ENCODE measurements at places on chromosomes 5 and 9.

DNA sequence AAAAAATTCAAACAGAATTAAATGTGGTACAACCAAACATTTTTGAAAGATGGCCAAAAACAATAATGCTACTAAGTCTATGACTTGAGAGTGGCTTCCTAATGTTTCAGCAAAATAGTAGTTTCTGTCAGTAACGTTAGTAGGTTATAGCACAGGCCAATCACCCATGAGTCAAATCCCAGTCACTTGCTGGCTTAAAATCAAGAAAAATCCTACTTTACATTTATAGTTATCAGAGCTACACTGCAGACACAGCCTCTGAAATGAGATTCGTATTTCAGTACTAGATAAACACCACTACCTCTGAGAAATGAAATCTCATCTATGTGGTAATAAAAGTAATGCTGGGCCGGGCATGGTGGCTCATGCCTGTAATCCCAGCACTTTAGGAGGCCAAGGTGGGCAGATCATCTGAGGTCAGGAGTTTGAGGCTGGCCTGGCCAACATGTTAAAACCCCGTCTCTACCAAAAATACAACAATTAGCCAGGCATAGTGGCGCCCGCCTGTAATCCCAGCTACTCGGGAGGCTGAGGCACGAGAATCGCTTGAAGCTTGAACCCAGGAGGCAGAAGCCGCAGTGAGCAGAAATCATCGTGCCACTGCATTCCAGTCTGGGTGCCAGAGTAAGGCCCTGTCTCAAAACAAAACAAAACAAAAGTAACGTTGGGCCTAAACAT, 6.1 kb downstream of the ZDHHC21 start:
- DNase-seq, result no peak

DNA sequence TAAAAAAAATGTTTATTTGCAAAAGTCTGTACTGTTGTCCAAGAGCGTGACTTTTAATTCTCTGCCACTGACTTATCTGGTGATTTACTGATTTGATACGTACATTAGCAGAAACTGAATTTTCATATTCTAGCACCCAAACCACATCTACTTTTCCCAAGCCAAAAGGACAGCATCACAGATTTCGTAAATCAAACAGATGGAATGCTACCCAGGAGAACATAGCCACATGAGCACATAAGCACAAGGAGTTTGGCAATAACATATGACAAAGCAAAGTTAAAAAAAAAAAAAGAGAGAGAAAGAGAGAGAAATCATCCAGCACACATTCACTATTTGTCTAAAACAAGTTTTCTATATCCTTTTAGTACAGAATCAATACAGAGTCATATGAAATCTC, 83.7 kb downstream of the HINT1 start:
- DNase-seq, result no peak

GRCh38 chr5:172943906-172944305, 15.3 kb upstream of the RPL26L1 start:
- no peak for DNase-seq

DNA sequence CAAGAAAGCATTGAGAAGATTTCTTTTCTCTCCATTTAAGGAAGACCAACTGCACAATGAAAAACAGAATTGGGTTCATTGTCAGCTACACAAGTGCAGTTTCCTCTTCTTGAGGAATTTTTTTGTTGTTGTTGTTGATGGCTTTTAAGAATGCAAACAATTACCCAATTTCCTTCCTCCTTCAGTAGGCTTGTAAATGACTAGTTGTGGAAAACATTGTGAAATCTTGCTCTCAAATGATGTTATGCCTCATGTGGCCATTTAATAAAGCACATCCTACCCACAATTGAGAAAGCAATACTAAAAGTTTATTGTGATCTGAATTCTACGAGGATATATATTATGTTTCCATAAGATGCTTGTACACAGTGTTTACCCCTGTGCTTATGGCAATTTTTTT, 171.6 kb downstream of the FAM174A start:
- no peak for DNase-seq

- DNase-seq, result peak; percentile 57
Observed at GRCh38 chr5:75337366-75338021, 474 bp downstream of the HMGCR start.

Data from T-helper 2 cell (primary cell).